ENCODE measurements at places on chromosomes 13 and 19.
A peak's percentile ranks its signal among the peaks of the same experiment; 100 is the strongest.

- DNase-seq = no peak
These were observed 8.5 kb downstream of the RPL21 start for GRCh38 chr13:27259831-27260230.

DNA sequence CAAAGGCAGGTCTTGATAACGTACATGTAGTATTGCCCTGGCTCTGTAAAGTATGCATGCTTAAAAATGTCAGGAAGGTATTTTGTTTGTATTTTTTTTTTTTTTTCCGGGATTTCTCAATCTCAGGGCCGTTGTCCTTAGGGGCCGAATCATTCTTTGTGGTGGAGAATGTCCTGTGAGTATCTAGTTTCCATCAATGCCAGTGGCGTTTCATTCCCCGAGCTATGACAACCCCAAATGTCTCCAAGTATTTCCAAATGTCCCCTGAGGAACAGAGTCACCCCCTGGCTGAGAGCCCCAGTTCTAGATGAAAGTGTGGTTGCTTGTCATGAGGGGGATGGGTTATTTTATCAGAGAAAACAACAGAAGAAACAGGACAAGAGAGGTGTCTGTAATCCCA lies 68.7 kb downstream of the ACSBG2 start:
- DNase-seq = peak; percentile 40

DNA sequence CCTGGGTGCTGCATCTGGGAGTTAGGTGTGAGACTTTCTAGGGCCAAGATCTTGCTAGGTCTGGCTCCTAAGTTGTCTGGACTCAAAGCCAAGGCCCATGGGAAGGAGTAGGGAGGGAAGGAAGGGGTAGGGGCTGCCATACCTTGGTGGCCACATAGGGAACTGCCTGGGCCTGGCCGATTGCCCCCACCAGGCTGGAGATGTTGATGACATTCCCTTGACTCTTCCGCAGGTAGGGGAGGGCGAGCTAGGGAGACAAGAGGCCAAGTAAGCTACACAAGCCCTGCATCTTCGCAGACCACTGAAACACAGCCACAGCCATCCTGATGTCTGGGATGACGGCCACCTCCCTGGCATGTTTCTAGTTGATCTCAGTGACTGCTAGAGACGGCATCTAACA lies 4.1 kb upstream of the BCAT2 start:
- no peak for DNase-seq

DNA sequence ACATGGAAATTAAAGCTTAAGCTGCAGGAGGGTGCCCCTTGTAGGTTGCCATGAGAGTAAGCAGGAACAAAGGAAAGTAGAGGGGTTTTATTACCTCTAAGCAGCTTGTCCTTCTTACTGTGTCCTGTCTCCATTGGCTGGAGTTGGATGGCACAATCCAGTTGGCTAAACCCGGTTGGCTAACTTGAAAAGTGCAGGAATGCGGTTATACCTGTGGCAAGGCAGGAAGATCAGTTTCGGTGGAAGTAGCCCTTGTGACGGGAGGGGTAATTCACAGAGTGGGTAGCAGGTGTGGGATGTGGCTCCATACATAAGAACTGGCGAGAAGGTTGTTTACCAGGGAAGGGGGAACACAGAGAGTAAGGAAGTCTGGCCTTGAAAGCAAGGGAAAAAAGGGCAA lies 3.2 kb downstream of the ZNF726 start:
- DNase-seq = no peak

GRCh38 chr19:7916103-7916954 lies 1.7 kb downstream of the TGFBR3L start:
- peak; percentile 69 for DNase-seq

- no peak for DNase-seq
These were observed 5.6 kb upstream of the GPR42 start for GRCh38 chr19:35365303-35365702.

DNA sequence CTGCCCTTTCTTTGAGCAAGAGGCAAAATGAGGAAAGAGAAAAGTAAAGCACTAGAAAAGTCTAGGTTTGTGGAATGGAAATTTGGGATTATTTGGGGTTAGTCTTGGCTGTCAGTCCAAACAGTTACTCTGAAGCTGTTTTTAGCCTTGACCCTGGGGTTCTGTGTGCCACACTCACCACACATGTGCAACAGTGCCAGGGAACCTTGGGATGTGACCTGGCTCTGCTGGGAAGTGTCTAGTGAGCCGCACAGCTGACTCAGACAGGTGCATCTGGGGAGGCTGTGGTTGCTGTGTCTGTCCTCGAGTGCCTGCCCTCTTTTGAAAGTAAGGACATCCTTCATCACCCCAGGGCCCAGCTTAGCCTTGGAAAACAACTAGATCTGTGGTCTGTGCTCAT lies 15.8 kb downstream of the MICOS13 start:
- DNase-seq = no peak

DNA sequence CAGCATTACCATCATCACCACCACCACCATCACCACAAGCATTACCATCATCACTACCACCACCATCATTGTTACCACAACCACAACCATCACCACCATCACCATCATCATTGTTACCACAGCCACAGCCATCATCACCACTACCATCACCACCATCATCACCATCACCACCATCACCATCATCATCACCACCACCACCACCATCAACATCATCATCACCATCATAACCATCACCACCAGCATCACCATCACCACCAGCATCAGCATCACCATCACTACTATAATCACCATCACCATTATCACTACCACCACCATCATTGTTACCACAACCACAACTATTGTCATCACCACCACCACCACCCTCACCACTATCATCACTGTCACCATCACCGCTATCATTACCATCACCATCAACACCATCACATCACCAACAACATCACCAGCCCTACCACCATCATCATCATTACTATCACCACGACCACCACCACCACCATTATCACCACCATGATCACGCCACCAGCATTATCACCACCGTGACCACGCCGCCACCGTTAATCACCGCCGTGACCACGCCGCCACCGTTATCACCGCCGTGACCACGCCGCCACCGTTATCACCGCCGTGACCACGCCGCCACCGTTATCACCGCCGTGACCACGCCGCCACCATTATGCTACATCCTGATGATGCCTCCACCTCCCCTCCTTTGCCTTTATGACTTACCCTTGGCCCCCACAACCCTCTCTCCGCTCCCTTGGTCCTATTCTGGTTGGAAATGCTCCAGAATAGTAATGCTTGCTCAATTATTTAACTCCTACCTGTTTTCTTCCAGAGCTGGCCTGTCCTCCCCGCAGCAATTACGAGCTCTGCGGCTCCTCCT lies 10.0 kb upstream of the FXYD3 start:
- DNase-seq = no peak

GRCh38 chr19:12667731-12668302 lies 1.2 kb downstream of the WDR83 start:
- DNase-seq = no peak

DNA sequence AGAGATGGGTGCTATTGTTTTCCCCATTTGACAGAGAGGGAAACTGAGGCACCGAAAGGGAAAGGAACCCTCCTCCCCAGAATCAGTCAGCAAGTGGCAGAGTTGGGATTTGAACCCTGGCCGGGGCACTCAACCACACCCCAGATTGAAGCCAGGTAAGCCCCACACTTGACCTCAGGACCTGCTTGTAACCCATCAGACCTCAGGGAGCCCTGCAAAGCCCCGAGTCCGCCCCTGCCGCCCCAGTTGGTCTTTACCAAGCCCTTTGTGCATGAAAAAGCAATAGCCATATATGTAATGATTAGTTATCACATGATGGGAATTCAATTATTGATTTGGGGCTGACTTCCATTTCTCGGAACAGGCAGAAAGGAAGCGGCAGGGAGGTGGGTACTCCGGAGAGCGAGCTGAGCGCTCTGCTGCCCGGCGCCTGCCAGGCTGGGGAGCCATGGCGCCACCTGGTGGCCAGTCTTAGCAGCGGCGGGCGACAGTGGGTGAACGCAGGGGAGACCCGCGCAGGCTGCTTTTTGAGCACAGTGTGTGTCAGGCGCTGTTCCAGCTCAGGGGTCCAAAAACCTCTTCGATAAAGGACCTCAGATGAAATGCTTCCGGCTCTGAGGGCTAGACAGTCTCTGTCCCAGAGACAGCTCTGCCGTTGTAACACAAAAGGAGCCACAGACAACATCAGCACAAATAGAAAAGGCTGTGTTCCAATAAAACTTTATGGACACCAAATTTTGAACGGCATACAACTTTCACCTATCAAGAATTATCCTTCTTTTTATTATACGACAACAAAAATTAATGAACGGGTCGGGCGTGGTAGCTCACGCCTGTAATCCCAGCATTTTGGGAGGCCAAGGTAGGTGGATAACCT lies 82.9 kb upstream of the CACNA1A start:
- peak; percentile 85 for DNase-seq

- peak; percentile 55 for DNase-seq
These were observed 151.6 kb downstream of the ZIC5 start for GRCh38 chr13:99819967-99820366.

- no peak for DNase-seq
These were observed 290.1 kb upstream of the TSHZ3 start for GRCh38 chr19:31639306-31639705.

- DNase-seq = no peak
These were observed 63.8 kb upstream of the RXFP2 start for GRCh38 chr13:31675440-31675953.

GRCh38 chr13:50484472-50485113 lies 358.9 kb downstream of the DLEU7 start:
- DNase-seq = no peak

GRCh38 chr13:33445024-33445423 lies 159.5 kb upstream of the STARD13 start:
- no peak for DNase-seq

DNA sequence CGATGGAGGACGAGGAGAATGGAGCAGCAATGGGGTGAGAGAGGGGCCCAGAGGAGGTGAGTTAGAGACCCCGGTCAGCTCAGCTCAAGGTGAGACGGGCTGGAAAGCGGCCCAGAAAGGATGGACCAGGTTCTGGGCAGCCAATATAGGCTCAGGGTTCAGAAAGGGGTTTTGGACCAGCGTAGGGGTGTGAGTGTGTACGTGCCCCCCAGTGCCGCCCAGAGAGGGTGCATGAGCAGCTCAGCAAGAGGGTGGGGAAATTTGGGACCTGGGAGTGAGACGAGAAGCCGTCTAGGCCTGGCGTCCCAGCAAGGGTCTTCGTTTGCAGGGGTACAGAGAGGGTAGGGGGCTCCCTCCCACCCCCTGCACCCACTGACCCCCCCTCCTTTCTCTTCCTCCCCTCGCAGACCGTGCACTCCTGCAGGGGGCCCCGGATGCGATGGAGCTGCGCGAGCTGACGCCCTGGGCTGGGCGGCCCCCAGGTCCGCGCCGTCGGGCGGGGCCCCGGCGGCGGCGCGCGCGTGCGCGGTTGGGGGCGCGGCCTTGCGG lies 12.1 kb downstream of the FUT6 start:
- DNase-seq = no peak

All from Peyer's patch (tissue), 4 donors.